Liver (tissue), 10 donors: ENCODE measurements at places on chromosomes 5 and 9.
A peak's percentile ranks its signal among the peaks of the same experiment; 100 is the strongest.

DNA sequence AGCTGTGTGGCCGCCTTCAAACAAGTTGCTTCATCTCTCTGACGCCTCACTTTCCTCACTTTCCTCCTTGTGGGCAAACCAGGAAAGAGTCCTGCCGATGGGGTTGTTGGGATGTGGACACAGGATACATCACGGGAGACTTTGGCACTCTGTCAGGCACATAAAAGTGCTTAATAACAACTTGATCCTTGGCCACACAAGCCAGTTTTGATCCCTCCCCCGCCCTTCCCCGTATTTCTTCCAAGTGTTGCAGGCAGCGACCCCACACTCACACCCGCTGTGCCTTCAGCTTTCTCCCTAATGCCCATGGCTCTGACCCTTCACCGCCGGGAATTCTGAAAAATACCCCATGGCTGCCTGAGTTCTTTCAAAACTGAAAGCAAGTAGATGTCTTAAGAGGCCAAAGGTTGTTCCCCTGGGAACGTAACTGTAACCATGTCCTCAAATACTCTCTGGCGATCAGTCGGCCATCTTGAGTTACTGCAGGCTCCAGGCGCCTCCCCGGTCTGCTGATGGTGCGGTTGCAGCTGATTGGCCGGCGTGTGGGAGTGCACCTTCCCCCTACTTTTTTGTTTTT, 59.8 kb downstream of the ARHGEF37 start:
- no peak for DNase-seq

DNA sequence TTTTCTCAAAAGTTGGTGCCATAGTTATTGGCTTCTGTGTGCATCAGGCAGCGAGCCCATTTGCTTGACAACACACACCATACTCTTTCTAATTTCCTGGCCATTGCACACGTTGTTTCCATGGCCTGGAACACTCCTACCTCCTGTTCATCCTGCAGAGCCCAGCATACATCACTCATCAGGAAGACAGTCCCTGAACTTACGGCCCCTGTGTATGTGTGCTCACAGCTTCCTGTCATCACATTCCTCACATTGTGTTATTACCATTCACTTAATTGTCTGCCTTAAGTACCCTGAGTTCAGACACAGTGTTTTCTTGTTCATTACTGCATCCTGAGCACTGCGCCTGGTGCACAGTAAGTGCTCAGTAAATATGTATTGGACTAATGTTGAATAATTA, 355.9 kb downstream of the PRELID2 start:
- DNase-seq: no peak

- no peak for DNase-seq
Measured at GRCh38 chr9:87695523-87695922, 30.4 kb upstream of the CTSL start.

GRCh38 chr5:5658226-5658625, 235.7 kb downstream of the ICE1 start:
- no peak for DNase-seq

GRCh38 chr5:18252559-18252958, 618.3 kb downstream of the TAF11L14 start:
- DNase-seq: no peak

GRCh38 chr9:76887003-76887821, 18.7 kb downstream of the PRUNE2 start:
- DNase-seq: no peak

DNA sequence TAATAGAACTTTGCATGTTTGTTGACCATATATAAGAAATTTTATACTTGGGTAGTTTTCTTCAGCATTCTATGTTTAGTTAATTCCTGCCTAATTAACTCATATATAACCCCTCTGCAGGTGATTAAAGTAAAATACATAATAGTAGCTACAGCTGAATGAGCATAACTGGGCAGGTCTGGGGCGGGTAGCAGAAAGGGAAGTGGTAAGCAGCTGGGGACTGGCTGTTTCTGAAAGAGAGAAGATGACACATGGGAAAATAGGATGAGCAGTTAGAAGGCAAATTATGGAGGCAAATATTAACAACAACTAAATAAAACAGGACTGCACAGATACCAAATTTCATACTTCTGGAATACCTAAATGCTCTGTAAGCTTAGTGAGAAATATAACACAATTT, 128.1 kb downstream of the CPLANE1 start:
- DNase-seq: no peak

GRCh38 chr5:139458580-139459407, 3.7 kb downstream of the ECSCR start:
- no peak for DNase-seq

DNA sequence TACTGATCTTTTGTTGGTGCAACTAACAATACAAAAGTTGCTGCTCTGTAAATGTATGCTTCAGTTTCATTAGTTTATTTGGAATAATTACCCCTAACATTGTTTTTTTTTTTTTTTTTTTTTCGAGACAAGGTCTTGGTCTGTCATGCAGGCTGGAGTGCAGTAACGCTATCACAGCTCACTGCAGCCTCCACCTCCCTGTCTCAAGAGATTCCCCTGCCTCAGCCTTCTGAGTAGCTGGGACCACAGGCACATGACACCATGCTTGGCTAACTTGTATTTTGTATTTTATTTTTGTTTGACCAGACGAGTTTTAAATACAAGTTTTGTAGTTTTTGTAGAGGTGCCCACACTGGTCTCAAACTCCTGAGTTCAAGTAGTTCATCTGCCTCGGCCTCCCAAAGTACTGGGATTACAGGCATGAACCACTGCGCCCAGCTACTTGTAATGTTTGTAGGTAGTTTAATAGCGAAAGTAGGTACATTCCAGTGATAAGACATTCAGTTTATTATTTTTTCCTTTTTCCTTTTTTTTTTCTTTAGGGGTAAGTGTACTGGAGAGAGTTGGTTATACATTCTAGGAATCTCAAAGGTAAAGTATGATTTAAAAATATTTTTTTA, 6.9 kb downstream of the GAPVD1 start:
- no peak for DNase-seq

DNA sequence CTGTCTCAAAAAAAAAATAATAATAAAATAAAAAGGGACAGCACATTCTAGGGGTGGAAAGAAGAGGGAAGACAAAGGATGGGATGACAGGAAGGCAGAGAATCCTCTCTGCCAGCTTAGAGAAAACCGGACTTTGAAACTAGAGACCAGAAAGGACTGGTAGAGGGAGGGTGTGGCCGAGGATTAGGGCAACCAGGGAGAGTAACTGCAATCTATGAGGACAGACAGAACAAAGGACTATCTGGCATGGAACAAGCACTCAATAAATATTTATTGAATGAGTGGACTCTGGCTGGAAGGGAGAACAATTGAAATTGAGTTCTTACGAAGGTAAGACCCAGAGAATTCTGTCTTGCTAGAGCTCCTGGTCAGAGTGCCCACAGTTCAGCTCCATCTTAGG, 2.4 kb downstream of the GBA2 start:
- no peak for DNase-seq

- no peak for DNase-seq
Measured at GRCh38 chr9:112531666-112532282, 45.1 kb downstream of the KIAA1958 start.

DNA sequence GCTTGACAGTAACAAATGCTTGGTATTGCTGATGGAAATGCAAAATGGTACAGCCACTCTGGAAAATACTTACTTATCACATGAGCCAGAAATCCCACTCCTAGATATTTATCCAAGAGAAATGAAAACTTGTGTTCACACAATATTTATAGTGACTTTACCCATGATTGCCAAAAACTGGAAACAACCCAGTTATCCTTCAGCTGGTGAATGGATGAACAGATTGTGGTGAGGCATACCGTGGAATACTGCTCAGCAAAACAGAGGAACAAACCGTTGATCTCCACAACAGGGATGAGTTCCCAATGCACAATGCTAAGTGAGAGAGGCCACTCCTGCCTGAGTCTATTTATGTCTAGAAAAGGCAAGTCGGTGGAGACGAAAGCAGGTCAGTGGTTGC, 40.5 kb upstream of the LRRC14B start:
- peak; percentile 6 for DNase-seq

GRCh38 chr9:134968011-134968822, 50.5 kb upstream of the FCN1 start:
- no peak for DNase-seq

GRCh38 chr9:131144201-131144600, 18.8 kb downstream of the NUP214 start:
- no peak for DNase-seq

DNA sequence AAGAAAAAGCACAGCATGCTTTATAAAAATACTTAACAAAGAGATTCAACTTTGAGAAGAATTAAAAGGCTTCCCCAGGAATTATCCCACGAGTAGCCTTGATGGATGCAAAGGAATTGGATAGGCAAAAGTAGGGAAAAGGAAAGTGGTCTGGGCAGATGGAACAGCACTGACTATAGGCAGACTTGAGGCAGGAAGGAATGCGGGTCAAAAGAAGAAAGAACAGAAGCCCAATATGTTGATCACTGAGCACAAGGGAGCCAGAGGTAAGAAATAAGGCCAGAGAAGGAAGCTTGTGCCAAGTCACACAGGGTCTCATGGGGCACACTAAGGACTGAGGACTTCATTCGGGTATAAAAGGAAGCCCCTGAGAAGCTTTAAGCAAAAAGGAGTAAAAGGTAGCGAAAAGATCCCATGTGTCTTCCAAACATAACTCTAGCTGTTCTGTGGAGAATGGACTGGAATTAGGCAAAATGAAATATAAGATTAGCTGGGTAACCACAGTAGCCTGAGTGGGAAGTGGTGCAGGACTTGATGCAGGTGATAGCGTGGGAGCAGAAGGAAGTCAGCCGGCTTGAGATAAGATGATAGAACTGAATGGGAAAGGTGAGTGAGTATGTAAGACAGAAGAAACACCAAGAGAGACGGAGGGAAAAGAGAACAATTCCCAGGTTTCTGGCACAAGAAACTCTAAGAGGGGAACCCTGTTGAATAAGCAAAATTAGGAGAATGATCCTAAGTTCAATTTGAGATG, 106.6 kb downstream of the DENND1A start:
- DNase-seq: no peak

- no peak for DNase-seq
Measured at GRCh38 chr5:109455598-109456096, 45.9 kb upstream of the PJA2 start.

DNA sequence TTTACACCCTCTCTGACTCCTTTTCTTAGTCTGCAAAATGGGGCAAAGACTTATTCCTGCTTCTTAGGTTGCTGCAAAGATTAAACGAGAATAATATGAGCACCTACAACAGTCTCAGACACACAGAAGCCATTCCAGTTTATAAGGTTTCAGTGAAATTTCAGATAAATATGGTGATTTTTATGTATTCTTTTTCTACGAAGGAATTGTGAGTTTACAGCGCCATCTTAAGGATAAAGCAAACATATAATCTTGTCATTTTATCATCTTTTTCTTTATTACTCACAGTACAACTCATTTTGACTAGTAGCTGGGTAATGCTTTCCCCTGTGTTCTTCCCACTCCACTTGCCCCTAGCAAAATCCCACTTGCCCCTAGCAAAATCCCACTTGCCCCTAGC, 29.2 kb upstream of the SMC5 start:
- DNase-seq: no peak

GRCh38 chr5:133668458-133668857, 56.1 kb upstream of the FSTL4 start:
- DNase-seq: peak; percentile 25

GRCh38 chr5:74396913-74397622, 243.5 kb downstream of the ENC1 start:
- no peak for DNase-seq

DNA sequence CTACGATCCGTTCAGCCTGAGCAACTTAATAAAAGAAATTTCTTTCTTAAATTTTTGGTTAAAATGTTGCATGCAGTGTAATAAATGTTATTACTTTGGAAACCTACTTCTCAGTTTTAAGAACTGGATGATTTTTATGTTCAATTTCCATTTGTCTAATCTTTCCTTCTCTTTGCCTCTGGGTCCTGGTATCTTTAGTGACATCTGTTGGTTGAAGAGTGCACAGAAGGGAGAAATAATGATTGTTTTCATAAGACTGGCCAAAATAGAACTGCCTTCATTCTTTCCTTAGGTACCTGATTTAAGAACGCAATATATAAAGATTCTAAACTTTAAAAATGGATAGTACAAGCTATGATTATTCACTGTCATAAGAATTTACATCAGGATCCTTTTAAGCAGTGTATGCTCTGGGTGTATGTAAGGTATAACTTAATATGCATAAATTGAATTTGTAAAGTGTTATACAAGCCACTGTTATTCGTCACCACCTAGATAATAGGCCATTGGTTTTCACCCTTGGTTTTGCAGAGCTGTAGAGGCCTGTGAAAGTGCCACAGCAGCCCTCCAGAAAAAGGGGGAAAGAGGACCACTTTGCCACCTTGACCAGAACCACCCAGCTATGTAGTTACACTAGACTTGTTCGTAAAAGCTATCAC, 82.8 kb upstream of the TLX3 start:
- no peak for DNase-seq

DNA sequence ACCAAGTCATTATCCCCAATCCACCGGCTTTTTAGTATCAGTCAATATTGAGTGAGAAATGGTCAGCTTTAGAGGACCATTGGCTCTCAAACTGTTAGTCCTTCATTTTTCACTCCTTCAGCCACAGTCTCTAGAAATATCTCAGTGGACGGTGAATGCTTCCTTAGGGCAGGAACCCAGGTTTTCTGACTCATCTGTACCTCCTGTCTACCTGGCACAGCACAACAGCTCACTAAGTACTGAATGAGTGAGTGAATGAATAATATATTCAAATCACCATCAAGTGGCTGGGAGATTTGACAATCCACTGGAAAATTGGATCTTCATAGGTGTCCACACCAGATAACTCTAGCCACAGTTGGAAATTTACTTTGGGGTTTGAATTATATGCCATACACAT, 609.5 kb upstream of the CLINT1 start:
- no peak for DNase-seq

GRCh38 chr5:2639425-2639824, 112.1 kb downstream of the IRX2 start:
- no peak for DNase-seq

DNA sequence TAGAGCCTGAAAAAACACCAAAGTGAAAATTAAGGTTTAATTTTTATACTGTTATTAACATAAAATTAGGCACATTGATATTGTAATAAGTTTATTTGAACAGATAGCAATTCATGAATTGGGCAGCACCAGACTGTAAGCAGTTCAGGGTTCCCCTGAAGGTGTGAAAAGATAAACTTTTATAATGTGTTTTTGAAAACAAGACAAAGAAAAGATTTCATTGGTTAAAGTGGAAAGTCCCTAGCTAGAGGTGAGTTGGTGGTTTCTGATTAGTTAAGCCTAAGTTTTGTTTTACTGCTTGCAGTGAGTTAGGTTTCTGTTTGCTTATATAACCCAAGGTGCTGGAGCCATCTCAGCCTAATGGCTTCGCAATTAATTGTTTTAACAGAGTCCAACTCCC, 96.5 kb upstream of the RPS23 start:
- no peak for DNase-seq

DNA sequence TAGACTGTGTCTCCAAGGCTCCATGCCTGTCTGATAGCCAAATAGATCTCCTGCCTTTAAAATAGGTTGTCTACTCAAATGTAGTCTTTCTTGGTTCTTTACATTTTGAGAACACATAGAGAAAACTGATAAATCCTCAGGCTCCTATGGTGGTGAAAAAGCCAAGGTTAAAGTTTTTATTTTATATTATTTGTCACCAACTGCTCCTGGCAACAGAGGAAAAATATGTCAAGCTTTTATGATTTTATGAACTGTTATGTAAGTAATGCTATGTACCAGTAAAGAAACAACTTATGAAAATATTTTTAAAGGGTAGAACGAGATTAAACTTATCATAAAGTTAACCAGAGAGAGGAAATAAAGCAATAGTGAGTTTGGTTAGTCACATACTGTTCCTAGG, 222.8 kb downstream of the NR2F1-AS1 start:
- DNase-seq: no peak

- no peak for DNase-seq
Measured at GRCh38 chr9:33794560-33794959, 801 bp upstream of the PRSS3 start.

- DNase-seq: no peak
Measured at GRCh38 chr9:95264954-95265615, 52.4 kb downstream of the FANCC start.
